ENCODE measurements at places on chromosomes 3 and 15. TPM values are rescaled to one million over a fixed set of nuclear protein-coding genes. Genes with fewer than 3 reads are reported as not detected.

- DNase-seq, result no peak
Measured at GRCh38 chr3:100865442-100865841, 127.8 kb downstream of the ABI3BP start.

- no peak for DNase-seq
Measured at GRCh38 chr3:65400899-65401298, 637.8 kb downstream of the MAGI1 start.

GRCh38 chr3:182698078-182698477, 95.2 kb upstream of the ATP11B start:
- DNase-seq, result no peak

DNA sequence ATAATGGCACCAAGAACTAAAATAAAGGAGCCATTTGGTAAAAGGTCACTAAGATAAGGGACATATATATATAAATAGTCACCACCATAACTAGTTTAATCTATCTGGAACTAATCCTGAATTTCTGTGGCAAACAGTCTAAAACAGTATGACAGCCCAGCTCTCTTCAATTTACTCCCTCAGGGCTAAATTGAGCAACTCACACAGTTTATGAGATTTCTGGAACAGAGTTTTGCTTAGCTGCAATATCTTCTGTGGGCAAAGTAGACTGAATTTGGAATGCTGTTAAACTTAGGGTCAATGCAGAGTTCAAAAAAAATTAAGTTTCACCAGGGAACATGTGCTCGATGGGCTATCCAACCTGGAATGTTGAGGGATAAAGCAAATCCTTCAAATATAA, 70.1 kb upstream of the VEPH1 start:
- no peak for DNase-seq

The HCN4 gene
- 0.08 TPM for total RNA-seq

The ZNF770 gene
- total RNA-seq, result 47.8 TPM

All from ureter (tissue), 1 donor.